Germinal center (tissue), 1 donor: ENCODE measurements at places on chromosomes 13 and 19.

- DNase-seq = no peak
These were observed 41.8 kb downstream of the IRS2 start for GRCh38 chr13:109744512-109745051.

GRCh38 chr19:50667759-50668231 is 18.6 kb downstream of the C19orf81 start:
- DNase-seq = no peak

DNA sequence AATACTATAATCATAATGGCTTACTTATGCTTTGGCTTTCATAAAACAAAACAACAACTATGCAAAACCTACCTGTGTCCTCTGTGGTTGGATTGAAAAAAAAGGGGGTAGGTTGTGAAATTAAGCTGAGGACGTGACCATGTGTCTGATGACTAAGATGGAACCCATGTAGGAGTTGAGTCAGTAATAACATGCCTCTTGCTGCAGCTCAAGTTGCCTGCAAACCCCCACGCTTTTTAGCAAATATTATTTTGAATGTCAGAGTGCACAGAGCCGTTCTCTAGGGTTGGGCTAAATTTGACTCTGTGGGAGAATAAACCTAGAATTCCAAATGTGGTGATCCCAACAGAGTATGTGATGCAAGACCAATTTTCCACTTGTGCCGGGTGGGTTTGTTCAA is 209.3 kb downstream of the KCNRG start:
- no peak for DNase-seq

- DNase-seq = no peak
These were observed 104.8 kb downstream of the WDFY2 start for GRCh38 chr13:51688937-51689662.
